ENCODE measurements at places on chromosomes 7 and 10.

GRCh38 chr10:80211786-80212185, 6.4 kb upstream of the ANXA11 start:
- DNase-seq, result no peak

DNA sequence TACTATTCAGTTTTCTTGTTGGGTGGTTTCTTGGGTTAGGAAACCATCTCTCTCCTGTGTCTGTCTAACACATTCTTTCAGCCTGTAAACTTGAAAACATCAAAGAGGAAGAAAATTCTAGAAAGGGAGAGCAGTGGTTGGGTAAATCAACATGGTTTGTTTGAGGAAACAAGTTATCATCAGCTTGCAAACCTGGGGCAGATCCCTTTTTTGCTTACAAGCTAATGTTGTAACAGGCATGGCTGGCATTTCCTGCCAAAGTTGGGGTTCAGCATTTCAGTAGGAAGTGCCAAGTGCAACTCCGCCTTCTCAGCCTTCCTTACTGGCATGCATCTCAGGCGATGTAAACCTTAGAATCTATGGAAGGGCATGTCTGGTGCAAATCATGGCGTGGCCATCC, 112.6 kb downstream of the EEPD1 start:
- no peak for DNase-seq

DNA sequence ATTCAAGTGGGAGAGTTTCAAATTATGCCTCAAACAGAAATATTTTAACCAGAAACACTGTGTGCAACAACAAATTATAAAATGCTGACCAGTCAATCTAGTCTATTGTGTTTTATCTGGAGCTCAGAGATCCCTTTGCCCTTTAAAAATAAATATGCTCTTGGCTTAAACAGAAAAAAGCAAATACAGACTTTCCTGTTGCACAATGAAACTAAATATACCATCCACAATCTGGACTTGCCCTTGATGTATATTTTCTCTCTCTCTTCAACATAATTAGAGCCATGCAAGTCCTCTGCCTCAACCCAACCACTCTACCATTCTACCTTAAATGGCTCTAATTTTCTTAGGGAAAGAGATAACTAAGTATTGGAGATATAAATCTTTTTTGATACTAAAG, 34.9 kb downstream of the ASAH2 start:
- no peak for DNase-seq

DNA sequence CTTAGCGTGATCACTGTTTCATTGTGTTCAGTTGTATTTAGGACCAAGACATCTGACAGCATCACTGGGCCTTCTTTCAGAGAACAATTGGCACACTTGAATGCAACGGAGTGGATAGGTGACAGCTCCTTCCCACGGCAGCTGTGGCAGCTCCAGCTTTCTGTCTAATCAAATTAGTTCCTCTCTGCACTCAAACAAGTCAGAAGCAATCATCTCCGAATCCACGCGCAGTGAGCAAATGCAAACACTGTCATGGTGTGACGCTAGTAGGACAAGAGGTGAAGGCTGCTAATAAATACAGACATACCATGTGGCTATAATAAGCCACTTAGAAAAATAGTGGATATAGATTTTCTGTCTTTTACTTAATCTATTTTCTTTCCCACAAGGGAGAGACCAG, 542.4 kb downstream of the ACTR3B start:
- DNase-seq, result no peak

DNA sequence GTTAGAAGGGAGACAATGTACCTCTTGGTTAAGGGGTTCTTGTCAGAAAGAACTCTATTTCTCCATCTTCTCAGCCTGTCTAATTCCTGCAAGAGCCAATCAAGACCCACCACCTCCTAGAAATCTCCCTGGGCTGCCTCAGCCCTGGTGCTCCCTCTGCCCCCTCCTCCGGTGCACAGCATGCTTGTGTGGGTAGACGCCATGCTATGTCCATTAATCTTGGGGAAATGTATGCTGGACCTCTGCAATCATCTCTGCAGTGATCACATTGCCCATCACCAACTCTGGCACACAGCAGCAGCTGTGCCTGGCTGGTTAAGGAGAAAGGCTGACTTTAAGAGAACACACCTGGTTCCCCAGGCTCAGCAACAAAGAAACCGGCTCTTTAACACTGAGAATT, 37.3 kb downstream of the SH3PXD2A start:
- no peak for DNase-seq

GRCh38 chr10:71842856-71843686, 8.0 kb downstream of the PSAP start:
- DNase-seq, result no peak

GRCh38 chr10:100045592-100045991, 35.8 kb upstream of the DNMBP start:
- no peak for DNase-seq

GRCh38 chr10:4278186-4278585, 493.2 kb upstream of the KLF6 start:
- DNase-seq, result no peak

DNA sequence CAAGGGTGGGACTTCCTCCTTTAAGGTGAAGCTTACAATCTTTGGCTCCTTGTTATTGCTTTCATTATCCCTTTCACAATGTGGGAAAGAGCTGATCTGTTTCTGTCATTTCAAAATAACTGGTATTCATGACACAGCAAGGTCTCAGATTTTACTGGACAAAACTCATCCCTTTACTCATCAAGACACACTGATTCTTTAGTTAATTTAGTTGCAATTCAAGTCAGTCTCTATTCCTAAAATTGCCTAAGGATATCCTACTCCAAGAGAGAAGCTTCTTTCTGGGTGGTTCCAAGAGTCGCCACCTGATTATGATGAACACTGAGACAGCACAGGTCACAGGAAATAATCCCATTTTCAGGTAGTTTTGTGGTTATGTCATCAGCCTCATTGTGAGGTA, 5.8 kb upstream of the PNLIPRP3 start:
- DNase-seq, result no peak

DNA sequence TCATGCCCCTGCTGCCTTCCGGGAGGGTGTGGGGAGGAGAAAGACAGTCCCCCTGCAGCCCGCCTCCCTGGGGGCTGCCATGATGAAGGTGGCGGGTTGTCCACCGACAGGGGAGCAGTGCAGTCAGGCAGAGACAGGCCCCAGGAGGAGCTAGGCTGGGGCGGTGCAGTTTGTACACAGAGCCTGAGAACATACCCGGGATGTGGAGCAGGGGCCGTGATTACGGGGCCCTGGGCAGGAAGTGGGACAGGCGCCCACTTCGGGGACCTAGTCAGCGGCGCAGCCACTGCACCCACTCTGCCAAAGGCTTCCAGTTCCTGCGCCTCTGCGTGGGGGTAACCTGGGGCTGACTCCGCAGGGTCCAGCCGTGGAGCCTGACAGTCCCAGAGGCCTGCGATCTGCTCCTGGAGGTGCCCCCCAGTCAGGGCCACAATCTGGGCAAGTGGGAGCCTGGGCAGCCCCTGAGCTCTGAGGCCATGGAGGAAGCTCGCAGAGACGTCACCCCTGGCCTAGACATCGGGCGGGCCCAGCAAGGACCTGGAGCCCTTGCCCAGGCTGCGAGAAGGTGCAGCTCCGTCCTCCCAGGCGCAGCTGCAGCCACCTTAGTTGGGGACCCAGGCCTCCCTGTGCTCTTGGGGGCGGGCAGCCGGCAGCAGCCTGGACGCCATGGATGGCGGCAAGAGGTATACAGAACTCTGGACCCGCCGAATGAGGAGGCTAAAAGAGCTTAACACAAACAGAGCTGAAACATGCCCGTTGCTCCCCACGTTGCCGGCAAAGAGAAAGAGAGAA, 1356.8 kb downstream of the XPNPEP1 start:
- DNase-seq, result no peak

- no peak for DNase-seq
Observed at GRCh38 chr10:76971547-76972170, 665.9 kb downstream of the KCNMA1 start.

All from caudate nucleus (tissue), 63 donors.